ENCODE measurements at places on chromosomes 16 and 17.

DNA sequence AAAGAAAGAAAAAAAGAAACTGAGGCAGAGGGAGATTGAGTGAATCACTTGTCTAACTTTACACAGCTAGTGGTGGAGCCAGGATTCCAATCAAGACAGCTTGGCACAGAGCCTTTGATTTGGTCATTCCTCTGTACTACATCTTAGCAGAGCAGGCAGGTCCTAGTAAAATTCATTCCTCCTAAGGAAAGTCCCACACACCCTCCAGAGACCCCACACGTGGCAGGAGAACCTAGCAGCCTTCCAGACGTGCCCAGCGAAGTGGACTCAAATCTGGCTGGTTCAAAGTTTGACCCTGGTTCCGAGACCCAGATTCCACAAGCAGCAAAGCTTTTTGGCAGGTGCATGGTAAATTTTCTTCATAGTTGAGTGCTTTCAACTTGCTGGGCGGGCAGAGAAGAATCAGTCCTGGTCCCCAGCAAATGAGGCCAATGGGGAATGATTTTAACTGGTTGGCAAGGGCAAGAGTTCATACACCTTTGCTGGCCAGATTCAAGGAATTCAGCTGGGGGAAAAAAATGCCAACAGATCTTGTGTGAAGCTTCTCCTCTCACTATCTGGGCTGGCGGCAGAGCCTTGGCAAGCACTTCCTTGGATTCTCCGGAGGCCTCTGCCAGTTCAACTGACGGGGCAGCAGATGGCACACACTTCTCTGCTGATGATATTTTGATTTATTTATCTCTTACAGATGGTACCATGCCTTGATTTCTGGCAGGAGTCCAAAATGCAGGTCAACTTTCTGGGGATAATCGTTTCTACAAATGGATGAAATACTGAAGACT is 82.4 kb downstream of the GSG1L start:
- DNase-seq = no peak

DNA sequence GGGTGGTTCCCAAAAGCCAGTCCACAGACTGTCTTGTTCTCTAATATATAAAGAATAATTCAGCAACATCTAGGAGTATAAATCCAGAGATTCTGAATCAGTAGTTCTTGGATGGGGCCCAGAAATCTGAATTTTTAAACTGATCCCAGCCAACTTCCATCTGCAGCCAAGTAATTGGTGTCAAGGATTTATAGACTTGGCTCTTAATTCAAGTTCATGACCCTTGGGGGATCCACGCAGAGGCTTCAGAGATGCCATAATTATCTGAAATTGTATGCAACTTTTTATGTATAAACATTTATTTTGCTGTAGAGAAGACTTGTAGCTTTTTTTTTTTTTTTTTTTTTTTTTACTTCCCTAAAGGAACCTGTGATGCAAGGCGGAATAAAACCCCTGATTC is 60.6 kb downstream of the HLF start:
- no peak for DNase-seq

DNA sequence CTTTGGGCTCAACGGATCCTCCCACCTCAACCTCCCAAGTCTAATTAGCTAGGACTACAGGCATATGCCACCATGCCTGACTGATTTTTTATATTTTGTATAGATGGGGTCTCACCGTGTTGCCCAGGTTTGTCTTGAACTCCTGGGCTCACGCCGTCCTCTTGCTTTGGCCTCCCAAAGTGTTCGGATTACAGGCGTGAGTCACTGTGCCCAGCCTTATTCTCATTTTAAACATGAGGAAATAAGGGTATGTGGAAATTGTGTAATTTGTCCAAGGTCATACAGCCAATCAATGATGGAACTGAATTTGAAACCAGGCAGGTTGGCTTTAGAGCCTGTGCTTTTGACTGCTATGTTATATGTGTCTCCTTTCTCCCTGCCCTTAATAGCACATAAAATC is 27.4 kb upstream of the AQP8 start:
- DNase-seq = no peak

DNA sequence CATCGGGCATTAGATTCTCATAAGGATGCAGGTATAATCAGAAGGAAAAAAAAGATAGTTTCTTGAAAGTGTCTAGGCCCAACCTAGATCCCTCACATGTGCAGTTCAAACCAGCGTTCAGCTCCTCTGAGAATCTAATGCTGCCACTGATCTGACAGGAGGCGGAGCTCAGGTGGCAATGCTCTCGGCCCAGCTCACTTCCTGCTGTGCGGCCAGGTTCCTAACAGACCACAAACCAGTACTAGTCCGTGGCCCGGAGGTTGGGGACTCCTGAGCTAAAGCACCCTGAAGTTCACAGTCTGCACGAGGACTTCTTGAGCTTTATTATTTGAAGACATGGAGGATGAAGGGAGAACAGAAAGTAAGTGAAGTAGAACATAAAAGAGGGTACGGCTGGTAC is 16.8 kb downstream of the SMCR8 start:
- no peak for DNase-seq

All from activated gamma-delta T cell (primary cell).